ENCODE measurements at places on chromosomes 11 and 22.

DNA sequence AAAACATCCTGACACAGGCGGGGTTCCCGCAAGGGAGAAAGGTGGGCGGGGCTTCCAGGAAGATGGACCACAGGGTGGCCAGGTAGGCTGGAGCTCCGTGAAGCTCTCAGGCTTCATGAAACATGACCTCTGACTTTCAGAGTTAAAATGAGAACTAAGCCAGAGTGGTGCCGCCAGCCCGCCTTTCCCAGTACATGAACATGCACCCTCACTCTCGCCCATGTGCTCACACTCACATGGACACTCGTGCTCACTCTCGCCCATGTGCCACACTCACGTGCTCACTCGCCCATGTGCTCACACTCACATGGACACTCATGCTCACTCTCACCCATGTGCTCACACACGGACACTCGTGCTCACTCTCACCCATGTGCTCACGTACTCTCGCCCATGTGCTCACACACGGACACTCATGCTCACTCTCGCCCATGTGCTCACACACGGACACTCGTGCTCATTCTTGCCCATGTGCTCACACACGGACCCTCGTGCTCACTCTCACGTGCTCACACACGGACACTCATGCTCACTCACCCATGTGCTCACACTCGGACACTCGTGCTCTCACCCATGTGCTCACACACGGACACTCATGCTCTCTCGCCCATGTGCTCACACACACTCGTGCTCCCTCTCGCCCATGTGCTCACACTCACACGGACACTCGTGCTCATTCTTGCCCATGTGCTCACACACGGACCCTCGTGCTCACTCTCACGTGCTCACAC, 10.0 kb downstream of the RNH1 start:
- no peak for ATAC-seq

DNA sequence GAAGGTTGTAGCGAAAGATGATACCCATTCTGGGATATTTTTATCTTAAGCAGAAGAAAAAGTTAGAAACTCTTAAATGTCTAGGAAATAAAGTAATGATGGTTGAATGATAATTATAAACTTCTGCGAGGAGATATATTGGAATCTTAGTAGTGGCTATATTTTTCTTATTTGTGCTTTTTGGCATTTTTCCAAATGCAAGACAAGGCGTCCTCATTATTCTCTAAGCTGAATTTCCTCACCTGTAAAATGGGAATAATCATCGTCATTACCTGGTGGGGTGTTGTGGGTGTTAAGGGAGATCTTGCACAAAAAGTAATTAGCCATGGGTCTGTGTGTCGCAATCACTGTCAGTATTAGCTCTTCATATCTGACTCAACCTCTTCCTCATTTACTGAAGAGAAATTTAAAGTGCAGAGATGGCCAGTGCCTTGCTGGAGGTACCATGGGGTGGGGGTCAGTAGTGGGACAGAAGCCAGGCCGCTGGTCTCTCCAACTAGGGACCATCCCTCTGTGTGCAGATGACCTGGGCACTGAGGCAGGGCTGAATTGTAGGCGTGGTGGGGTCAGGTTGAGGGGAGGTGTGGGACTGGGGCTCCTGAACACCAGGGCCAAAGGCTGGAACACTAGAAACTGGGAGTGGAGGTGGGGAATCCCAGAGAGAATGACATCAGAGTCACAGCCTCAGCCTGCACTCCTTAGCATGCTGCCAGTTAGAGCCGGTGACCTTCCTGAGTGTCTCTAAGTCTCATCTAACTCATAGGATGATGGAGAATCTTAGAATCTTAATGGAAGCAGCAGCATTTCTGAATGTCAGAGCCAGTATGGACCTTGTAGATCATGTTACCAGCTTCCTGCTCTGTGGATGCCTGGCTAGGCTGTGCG, 4.1 kb downstream of the PITPNM1 start:
- no peak for ATAC-seq

GRCh38 chr11:123885570-123885969, at the start of gene TMEM225:
TMEM225 (minus strand) TSS chr11:123885670; CDS start chr11:123885425, 245 bp downstream.
- ATAC-seq = no peak

DNA sequence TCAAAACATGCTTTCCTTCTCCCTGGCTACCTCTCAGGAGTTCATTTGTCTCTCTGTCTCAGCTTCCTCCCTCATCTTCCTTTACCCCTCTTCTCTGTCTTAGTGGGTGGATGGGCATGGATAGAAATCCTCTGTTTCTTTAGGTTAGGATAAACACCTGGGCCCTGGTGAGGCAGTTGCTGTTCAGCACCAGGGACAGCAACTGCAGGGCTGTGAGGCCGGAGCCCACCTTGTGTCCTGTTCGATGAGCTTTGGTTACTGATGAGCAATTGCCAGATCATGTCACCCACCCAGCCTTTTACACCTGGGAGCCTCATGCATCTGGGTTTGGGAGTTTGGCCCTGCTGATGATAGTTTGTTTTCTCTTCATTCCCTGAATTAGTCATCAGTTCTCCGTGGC, 6.1 kb upstream of the CRYBB3 start:
- no peak for ATAC-seq

- ATAC-seq = no peak
Observed at GRCh38 chr11:43547889-43548381, 132.6 kb upstream of the HSD17B12 start.

- no peak for ATAC-seq
Observed at GRCh38 chr11:62573006-62573591, 592 bp downstream of the EEF1G start.

DNA sequence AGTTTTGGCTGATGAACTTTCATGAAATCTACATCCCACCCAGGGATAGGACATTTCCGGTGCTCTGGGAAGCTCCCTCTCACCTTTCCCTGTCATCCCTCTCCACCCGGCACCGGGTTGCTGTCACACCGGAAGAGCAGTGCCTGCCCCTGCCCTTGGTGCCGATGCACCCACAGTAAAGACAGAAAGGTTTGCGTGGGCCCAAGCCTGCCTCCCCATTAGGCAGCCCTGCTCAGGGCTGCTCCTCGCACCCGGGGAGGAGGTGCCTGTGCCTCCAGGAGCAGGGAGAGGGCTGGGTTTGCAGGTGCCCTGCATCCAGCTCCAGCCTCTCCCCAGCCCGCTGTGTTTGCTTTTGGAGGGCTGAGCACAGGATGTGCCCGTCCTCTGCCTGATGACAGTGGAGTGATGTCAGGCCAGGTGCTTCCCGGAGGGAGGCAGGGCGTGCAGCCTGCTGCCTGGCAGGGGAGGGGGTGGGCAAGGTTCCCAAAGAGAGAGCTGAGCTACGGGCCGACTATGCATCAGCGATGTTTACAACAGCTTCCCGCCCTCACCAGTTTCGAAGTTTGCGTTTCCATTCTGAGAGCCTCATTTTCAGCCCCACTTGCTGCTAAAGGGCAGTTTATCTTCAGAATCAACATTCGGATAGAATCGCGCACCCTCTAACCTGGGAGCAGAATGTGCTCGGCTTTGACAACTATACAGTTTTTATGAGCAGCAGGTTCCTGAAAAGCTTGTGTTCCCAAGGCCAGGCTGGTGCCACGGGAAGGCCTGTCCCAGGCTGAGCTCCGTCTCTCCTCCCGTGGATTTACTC, 83.2 kb upstream of the CLDN5 start:
- peak; percentile 47 for ATAC-seq

DNA sequence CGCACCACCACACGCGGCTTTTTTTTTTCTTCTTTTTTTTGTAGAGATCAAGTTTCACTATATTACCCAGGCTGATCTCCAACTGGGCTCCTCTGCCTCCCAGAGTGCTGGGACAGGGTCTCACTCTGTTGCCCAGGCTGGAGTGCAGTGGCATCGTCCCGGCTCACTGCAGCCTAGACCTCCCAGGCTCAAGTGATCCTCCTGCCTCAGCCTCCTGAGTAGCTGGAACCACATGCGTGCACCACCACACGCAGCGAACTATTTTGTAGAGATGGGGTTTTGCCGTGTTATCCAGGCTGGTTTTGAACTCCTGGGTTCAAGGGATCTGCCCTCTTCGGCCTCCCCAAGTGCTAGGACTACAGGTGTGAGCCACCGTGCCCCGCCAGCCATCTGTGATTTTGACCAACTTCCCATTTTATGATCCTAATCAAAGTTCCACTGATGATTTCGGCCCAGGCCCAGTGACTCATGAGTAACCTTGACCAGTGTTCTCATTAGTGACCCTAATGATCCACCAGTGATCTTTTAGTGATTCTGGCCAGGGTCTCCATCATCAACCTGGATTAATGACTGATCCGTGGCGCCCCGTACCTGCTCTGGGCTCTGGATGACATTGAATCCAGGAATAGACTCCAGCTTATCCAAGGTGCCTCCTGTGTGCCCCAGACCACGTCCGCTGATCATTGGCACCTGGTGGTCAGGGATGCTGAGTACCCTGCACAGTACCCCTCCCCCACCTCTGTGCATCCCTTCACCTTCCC, 1.7 kb downstream of the TYMP start:
- ATAC-seq = no peak

GRCh38 chr11:131486100-131486499, 115.7 kb downstream of the NTM start:
- no peak for ATAC-seq

GRCh38 chr11:5922749-5923426, 19.2 kb upstream of the OR56A3 start:
- peak; percentile 56 for ATAC-seq

DNA sequence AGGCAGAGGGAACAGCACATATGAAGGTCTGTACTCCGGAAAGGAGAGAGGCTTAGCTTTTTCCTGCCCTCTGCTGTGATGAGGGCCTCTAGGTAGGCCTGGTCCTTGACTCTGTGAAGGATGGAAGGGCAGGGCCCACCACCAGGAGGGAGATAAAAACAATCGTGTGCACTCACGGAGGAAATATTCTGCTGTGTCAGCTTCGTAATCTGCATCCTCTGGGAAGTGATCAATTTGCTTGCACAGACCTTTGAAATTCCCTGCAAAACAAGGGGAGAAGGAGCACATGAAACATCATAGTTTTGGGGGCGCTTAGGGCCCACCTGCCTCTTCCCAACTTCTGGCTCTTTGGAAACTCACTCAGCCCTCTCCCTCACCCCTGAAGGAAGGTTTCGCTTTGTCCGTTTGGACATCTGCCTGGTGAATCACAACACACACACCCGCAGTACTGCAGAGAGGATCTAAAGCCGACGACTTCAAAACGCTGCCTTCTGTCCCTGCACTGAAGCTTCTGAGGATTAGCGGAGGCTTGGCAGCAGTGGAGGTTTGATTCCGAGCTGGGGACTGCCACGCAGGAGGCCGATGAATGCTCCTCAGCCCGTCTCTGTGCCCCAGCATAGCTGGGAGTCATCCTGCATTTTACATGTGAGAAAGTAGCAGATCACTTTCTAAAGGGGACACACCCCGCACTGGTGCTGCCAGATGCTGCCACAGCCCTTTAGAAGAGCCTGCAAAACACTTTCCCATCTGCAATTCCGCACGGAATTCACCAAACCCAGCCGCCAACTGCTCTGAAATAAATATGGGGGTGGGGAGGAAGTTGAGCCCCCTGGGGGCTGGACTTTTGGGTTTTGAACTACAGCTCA, 58.6 kb upstream of the EIF3D start:
- no peak for ATAC-seq

DNA sequence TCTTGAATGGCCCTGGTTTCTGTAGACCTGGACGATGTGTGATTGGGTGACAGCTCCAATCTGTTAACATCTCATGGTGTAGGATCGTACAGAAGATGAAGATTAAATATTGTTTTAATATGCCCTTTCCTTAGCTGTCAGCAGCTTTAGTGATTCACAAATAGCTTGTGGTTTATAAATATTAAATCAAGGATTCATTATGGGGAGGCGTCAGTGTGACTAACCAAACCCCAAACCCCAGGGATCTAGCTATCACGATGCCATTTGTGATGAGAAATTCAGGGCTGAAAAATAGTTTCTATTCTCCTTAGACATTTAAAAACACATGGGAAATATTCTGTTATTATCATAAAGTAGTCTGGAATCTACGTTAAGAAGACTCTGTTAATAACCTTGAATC, 73.4 kb downstream of the NCAM1 start:
- ATAC-seq = no peak

DNA sequence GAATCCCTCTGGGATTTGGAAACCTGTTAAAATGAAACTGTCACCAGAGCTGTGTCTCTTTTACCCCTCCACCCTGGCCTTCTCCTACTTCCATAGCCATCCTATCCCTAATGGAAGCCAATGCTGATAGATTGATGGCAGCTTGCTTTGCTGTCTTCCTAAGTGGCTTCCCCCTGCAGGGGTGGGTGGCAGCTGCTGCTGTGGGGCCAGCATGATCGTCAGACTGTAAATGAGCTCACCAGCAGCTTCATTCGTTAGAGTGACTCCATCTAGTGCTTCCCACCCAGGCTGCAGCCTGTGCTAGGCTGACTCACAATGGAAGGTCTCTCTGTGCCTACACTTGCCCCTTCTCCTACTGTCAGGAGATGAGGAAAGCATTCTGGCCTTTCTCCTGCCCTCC, 311.0 kb downstream of the BUD13 start:
- no peak for ATAC-seq

Measured in activated CD4-positive, CD25-positive, alpha-beta regulatory T cell treated with anti-CD3 and anti-CD28 coated beads, Interleukin-2, amount 50 U/mL, for 24 hours (primary cell).